Hepatocyte (in vitro differentiated cells): ENCODE measurements at places on chromosomes 5 and 9. TPM values are rescaled to one million over a fixed set of nuclear protein-coding genes. Genes with fewer than 3 reads are reported as not detected.

Gene RNF44
- 17.4 and 19.6 TPM in 2 replicates for polyA plus RNA-seq

Gene PCDHGB2
- polyA plus RNA-seq, result not detected in 2 replicates

Gene ADAMTSL1
- polyA plus RNA-seq, result 7.1 and 7.2 TPM in 2 replicates

Gene PCDHB15
- polyA plus RNA-seq, result 2.0 and 2.6 TPM in 2 replicates

Gene BRIX1
- 25.3 and 28.6 TPM in 2 replicates for polyA plus RNA-seq

Gene PRELID2
- polyA plus RNA-seq, result 14.0 and 15.6 TPM in 2 replicates

Gene PCDHB12
- polyA plus RNA-seq, result 0.86 and 0.97 TPM in 2 replicates

Gene WNT8A
- not detected in 2 replicates for polyA plus RNA-seq

Gene PCDH12
- polyA plus RNA-seq, result 0.06 and 0.42 TPM in 2 replicates

Gene STPG3
- polyA plus RNA-seq, result 1.5 and 2.5 TPM in 2 replicates

Gene RASEF
- 11.1 and 13.0 TPM in 2 replicates for polyA plus RNA-seq
